ENCODE measurements at places on chromosomes 16 and 17.

- no peak for DNase-seq
Measured at GRCh38 chr16:69537706-69538080, 28.1 kb upstream of the NFAT5 start.

- DNase-seq: no peak
Measured at GRCh38 chr16:28187595-28188004, 24.2 kb downstream of the XPO6 start.

GRCh38 chr16:88914750-88915368 is 48.4 kb upstream of the PABPN1L start:
- no peak for DNase-seq

DNA sequence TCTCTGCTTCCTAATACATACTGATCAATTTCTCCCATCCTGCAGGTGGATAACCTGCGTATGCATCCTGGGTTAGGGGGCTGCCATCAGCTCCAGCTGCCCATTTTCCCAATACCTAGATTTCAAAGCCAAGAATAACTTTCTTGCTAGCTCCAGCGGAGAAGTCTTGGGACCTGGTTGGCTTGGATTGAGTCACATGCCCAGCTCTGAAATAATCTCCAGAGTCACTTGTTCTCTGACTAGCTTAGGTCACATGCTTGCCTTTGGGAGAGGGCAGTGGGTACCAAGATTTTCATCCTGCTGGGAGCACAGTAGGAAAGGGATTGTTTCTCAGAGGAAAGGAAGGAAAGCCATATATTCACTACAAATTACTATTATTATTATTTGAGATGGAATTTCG is 70.0 kb upstream of the ELAC2 start:
- no peak for DNase-seq

DNA sequence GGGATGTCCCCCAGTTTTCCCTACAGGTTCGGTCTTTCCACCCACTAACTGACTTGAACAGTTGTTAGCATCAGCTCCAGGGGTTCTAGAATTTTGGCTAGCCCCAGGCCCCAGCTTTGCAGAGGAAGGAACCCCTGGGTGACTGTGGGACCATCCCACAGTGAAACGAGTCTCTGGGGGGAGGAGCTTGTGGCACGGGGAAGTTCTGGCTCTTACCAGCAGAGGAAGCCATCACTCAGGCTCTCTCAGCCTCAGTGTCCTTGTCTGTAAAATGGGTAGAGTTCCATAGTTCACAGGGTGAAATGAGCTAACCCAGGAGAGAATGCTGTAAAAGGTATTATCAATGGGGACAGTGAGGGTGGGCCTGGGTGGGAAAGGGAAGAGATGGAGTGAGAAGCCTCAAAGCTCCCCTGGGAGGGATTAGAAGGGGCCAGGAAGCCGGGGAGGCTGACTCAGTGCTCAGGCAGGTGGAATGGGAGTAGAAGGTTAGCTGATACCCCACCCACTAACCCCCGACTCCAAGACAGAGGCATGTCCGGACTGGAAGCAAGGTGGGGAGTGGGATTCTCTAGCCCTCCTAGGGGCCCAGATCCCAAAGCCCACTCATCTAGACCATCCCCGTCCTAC is 30.9 kb upstream of the CDC42EP4 start:
- DNase-seq: no peak

- no peak for DNase-seq
Measured at GRCh38 chr16:85515830-85516397, 97.2 kb upstream of the GSE1 start.

- no peak for DNase-seq
Measured at GRCh38 chr17:21036361-21036881, 6.4 kb downstream of the USP22 start.

DNA sequence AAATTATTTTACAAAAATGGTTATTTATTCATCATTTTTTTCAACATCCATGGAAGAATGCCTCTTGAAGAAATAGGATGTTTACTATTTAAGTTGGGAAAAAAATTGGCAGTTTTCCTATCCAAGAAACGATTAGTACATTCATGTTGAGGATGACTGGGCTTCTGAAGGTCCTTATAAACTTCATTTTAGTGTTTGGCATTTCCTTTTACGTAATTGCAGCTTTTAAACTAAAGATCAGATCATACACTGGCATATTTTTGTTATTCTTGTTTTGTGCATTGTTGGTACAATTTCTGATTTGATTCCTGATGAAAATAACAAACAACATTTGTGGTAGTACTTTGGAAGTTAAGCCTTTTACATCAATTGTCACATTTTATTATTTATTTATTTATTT is 11.5 kb downstream of the KCNJ16 start:
- no peak for DNase-seq

GRCh38 chr16:82265809-82266208 is 95.8 kb upstream of the MPHOSPH6 start:
- DNase-seq: no peak

- DNase-seq: no peak
Measured at GRCh38 chr17:27475070-27475673, 18.9 kb downstream of the KSR1 start.

DNA sequence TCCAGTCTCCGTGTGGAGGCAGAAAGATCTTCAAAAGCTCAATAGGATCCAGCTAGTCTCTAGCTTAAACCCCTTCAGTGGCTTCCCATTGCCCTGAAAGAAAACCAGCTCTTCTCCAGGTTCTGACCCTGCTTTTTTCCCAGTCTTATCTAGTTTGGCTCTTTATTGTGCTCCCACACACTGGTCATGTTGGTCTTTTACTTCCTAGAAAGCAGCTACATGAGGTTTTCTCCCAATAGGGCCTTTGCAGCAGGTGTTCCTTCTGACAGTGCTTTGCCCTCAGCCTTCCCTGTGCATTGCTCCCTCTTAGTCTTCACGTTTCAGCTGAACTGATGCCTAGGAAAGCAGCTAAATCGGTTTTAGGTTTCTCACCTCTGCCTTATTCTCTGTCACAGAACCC is 21.7 kb upstream of the ABCA3 start:
- no peak for DNase-seq

DNA sequence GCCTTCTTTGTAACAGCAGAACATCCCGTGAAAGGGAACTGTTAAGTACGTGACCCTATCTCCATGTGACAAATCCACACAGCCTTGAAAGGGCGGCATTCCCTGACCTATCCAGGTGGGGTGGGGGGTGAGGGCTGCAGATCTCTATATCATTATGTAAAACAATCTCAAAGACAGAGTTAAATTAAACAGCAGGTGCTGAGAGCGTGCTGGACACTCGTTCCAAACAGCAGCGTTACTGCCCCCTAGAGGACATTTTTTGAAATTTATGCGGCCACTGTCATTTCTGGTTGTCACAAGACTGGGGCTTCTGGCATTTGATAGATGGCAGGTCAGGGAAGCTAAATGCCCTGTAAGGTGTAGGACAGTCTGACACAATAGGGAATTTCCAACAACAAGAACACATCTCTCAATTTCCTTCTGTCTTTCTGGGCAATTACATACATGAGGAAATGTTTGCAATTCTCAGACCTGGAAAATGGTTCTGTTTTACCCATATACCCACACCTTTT is 6.7 kb upstream of the SLC25A39 start:
- DNase-seq: peak; percentile 91

- no peak for DNase-seq
Measured at GRCh38 chr16:10938796-10939648, 3.2 kb downstream of the DEXI start.

- DNase-seq: no peak
Measured at GRCh38 chr17:46851029-46851741, at the start of gene WNT9B. Gene WNT9B (plus strand): TSS chr17:46851583. CDS start chr17:46851639, 56 bp downstream.
